ENCODE measurements at places on chromosomes 5 and 9.

DNA sequence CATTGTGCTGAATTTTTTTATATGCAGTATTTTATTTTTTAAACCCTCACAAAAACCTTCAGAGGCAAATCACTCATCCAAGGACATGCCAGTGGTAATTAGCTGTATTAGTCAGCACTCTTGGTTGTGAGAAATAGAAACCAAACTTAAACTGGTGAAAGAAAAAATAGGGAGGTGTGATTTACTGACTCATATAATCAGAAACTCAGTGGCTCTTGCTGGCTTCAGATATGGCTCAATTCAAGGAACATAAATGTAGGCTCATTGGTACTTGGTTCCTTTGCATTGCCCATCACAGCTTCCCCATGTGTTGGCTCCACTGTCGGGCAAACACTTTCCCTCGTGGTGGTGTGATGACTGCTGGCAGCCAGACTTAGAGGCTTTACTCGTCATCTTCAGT lies 497.2 kb downstream of the MAT2B start:
- DNase-seq = no peak

- no peak for DNase-seq
Observed at GRCh38 chr9:85872463-85872862, 68.5 kb upstream of the NAA35 start.

DNA sequence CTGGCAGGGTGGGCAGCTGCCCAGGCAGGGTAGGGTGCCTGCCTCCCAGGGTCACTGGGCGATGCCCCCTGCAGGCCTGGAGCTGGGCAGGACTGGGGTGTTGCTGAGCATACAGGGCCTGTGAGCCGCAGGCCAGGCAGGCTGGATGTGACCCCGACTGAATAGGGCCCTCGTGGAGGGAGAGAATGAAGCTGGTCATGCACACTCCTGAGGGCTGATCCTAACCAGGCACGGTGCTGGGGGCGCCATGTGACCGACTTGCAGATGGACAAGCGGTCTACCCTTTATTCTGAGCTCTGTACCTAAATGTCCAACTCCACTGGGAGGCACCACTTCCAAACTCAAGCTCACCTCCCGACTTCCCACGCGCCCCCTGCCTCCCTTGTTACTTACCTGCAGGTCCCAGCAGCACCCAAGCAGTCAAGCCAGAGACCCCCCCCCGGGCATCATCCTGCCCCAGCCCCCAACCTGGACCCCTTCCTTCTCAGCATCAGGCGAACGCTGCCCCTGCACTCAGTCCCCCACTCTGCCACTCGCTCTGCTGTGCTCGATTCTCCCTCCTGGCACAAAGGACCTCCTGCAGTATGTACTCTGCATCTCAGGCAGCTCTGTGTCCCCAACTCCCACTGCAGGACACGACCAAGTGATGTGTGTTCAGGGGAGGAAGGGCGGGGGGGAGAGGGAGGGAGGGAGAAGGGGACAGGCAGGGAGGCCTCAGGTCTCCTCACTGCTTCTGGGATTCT lies 76.8 kb upstream of the PHYKPL start:
- DNase-seq = no peak

DNA sequence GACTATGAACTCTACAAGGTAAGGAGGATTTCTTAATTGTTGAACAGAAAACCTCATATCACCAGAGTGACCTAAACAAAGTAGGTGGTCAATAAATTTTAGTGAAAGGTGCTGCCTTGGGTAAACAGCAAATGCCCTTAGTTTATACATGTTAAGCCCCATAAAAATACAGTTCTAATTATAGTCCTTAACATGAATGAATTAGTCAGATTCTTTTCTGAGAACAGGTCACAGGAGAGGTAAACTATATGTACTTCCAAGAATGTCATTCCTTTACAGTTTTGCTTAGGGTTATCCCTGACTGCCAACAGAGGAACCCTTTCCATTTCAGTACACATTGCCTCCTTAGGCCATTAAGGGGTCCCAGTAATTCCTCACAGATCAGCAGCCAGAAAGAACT lies 64.9 kb downstream of the PLPP1 start:
- no peak for DNase-seq

DNA sequence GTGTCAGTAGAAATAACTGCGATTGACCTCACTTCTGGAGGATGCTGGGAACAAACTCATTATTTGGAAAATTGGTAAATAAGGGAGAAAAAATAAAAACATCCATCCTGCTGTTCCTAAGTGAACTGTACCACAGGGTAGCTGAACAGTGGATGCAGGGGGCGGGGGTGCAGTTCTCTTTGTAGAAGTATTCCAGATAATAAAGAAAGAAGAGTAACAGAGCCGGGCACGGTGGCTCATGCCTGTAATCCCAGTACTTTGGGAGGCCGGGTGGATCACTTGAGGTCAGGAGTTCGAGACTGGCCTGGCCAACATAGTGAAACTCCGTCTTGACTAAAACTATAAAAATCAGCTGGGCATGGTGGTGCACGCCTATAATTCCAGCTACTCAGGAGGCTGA lies 132.1 kb downstream of the COL23A1 start:
- no peak for DNase-seq
